ENCODE measurements at places on chromosomes 5 and 9. TPM values are rescaled to one million over a fixed set of nuclear protein-coding genes. Genes with fewer than 3 reads are reported as not detected.

GRCh38 chr5:2919310-2920018 lies 168.0 kb upstream of the IRX2 start:
- DNase-seq: no peak

DNA sequence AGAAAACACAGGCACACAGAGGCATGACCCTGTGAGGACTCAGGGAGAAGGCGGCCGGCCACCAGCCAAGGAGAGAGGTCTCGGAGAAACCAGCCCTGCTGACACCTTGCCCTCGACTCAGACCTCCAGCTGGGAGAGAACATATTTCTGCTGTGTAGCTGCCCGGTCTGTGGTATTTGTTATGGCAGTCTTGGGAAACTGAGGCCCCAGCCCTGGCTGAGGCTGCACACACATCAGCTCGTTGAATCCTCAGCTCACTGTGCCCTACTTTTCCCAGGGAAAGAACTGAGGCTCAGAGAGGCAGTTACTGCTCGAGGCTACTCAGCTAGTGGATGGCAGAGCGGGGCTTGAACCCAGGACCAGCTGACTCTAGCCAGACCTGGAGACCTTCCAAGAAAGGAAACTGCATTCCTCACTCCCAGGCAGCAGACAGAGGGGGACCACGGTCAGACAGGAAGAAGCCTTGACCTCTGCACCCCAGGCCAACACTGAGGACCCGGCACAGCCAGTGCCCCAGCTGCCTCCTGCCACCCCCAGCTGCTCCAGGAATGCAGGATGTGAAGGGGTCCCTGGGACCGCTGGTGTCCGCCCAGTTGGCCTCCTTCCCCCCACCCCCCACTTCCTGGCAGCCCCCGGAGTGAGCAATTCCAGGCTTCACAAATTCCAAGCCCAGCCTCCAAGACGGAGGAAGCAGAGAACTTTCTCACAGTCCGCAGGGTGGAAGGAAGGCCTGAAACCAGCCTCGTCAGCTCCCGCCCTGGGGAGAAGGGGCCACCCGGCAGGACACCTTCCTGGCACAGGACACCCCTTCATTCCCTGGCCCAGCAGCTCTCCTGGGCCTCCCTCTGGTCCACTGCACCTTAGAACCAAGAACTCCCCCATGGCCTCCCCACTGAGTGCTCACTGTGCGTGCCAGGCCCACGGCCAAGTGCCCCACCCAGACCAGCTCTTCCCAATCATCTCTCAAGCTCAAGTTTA lies 69.9 kb downstream of the LRSAM1 start:
- peak; percentile 84 for DNase-seq

GRCh38 chr9:82563841-82564240 lies 499.1 kb downstream of the RASEF start:
- DNase-seq: no peak

The GOLGA2 gene
- 103 TPM for total RNA-seq

DNA sequence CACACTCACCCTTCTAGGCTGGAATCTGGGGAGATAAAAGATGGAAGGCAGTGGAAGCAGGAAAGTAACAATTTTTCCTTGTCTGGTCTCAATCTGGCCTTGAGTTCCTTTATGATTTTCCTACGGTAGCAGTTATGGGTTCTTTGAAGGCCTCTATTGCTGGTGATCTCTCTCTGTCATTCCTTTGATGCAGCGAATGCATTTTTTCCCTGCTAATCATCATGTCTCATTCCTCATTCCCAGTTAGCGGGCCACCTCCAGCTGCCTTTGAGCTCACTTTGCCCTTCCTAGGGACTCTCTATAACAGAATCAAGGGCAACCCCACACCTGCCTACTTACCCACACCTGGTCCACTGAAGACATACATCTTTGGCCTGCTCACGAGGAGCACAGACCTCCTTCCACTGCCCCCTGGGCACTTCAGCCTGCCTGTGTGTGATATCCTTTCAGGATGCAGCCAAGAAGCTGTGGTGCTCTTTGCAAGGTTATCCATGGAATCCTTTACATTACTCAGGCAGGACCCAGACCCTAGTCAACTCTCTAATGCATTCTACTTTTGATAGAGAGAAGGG lies 191.7 kb downstream of the DRD1 start:
- DNase-seq: no peak

DNA sequence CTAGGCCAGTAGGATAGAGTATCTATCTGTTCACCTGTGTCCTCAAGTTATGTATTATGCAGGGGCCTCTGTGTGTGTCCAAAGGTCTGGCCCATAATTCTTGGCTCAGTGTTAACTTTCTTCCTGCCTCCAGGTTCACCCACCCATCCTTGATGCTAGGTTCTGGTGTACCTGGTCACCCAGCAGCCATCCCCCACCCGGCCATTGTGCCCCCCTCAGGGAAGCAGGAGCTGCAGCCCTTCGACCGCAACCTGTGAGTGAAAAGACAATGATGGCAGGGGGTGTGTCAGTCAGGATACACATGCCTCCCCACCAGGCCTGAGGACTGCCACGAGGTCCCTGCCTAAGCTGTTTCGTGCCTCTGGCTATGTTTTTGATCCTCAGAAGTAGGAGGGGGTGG lies 27.6 kb downstream of the TCF7 start:
- peak; percentile 9 for DNase-seq

- DNase-seq: no peak
These were observed 760.9 kb upstream of the WWC1 start for GRCh38 chr5:167530548-167530947.

The SCGB3A2 gene
- not detected for total RNA-seq

DNA sequence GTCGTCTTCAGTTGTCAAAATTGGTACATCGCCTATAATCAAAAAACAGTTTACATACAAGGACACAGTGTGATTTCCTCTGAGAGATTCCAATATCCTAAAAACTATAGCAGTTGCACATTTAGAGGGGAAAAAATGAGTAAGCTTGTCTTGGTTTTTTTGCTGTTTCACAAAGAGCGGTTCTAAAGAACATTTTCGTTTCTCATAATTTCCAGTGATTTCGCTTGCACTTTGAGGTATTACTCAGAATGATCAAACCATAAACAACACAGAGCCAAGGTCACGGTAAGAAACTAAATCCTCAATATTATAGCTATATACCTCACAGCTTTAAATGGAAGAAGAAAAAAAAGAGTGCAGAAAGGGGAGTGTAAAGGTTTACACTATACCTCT lies 861 bp downstream of the MTX3 start:
- no peak for DNase-seq

GRCh38 chr5:142358121-142358520 lies 33.3 kb upstream of the SPRY4 start:
- DNase-seq: no peak

DNA sequence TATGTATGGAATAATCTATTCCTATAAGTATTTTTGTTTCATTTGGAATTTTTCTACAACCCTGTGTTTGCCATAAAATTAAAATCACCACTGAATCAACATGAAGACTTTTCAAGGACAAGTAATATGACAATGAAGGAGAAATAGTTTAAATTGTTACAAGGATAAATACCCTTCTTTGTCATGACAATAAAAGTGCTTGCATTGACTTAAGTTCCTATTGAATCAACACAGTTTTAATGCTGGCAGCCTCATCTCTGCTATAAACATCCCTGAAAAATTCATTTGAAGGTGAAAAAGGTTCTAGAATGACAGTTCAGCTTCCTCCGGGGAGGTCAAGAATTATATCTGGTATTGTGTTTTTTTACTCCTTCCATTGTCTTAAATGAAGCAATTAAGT lies 1105.1 kb upstream of the CDH9 start:
- DNase-seq: no peak

- DNase-seq: no peak
These were observed 17.2 kb downstream of the LAMC3 start for GRCh38 chr9:131025953-131026858.

Data from testis (tissue), 5 donors.